ENCODE measurements at places on chromosomes 12 and 14.

- DNase-seq, result no peak
Observed at GRCh38 chr14:34324363-34324795, 137.7 kb downstream of the SPTSSA start.

- DNase-seq, result no peak
Observed at GRCh38 chr12:108738170-108738569, 6.9 kb upstream of the CORO1C start.

DNA sequence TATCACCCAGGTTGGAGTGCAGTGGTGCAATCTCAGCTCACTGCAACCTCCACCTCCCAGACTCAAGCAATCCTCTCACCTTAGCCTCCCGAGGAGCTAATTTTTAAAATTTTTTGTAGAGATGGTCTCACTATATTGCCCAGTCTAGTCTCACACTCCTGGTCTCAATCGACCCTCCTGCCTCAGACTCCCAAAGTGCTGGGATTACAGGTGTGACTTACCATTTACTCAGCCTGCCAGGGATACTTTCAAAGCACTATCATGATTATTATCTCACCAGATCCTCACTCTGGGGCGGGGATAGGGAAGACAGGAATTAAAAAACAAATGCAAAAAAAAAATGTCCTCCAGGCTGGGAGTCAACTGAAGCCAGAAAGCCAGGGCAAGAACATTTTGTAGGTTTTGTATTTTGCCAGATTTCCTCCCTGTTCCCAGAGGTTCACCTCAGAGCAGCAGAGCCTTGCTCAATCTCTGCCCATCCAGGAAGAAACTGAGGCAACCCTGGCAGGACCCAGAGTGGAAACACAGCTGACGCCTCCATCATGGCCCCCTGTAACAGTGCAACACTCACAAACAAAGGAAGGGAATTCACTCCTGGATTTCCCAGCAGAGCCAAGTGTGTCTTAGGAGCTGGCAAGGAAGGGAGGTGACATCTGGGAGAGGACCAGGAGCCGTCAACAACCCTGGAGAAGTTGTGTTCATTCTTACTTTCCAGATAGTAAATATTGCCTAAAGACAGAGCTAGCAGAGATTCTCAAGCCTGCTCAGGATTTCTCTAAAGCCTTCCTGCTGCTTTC, 73.9 kb downstream of the IRF2BPL start:
- no peak for DNase-seq

DNA sequence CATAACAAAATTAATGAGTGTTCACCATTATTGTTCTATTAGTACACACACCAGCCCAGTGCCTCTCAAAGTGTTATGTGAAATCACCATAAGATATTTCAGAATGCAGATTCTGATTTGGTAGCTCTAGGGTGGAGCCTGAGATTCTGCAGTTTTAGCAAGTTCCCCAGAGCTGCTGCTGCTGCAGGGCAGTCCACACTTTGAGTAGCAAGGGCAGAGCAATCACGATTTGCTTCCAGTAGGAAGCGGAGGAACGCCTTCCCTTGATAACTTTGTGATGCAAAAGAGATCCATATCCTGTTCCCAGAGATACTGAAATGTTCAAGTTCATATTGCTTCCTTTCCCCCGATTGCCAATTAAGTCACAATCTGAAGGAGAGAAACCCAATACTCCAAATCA, 57.9 kb downstream of the SLC17A8 start:
- no peak for DNase-seq

- DNase-seq, result no peak
Observed at GRCh38 chr12:79168687-79169086, 304.1 kb downstream of the SYT1 start.

- DNase-seq, result no peak
Observed at GRCh38 chr12:69998011-69998410, 173.0 kb downstream of the MYRFL start.

GRCh38 chr12:9331218-9331626, 123.0 kb upstream of the PZP start:
- peak; percentile 51 for DNase-seq

DNA sequence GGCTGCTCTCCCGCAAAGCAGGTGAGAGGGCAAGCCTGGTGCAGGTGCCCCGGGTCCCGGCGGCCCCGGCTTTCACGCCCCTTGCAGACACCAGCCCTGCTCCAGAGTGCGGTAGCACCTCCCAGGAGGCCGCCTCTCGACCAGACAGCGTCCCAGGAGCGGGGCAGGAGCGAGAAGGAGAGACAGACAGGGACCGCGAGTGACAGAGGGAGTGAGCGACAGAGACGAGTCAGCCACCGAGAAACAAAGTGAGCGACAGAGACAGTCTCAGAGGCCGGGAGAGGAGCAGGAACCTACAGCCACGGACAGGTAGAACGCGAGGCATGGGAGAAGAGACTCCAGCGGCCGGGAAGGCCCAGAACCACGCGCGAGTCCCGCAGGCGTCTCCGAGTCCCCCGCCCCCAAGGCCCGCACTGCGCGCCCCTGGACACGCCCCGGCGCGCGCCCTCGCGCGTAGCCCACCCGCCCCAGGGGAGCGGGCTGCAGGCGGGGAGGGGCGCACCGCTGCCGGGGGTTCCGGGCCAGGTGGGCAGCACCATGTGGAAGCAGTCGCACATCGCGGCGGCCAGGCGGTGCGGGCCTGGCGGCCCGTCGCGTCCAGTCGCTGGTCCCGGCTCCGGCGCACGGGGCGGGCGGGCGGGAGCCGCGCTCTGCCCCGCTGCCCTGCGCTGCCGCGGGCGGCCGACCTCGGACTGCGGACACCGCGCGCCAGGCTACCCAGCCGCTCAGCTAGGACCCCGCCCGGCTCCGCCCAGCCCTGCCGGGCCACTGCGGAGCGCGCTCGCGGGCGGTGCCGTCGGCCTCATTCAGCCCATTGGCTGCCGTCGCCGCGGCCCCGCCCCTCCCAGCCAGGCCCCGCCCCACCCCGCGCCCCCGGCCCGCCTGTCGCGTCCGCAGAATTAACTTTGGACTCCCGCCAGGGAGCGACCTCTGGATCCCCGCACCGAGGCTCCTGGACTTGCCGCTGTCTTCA, at the start of gene AHNAK2:
Gene AHNAK2, minus strand, starts transcription at position 694 of the 973 bp plus-strand sequence. Its CDS starts 137 bp downstream, at position 557.
- DNase-seq, result peak; percentile 48

DNA sequence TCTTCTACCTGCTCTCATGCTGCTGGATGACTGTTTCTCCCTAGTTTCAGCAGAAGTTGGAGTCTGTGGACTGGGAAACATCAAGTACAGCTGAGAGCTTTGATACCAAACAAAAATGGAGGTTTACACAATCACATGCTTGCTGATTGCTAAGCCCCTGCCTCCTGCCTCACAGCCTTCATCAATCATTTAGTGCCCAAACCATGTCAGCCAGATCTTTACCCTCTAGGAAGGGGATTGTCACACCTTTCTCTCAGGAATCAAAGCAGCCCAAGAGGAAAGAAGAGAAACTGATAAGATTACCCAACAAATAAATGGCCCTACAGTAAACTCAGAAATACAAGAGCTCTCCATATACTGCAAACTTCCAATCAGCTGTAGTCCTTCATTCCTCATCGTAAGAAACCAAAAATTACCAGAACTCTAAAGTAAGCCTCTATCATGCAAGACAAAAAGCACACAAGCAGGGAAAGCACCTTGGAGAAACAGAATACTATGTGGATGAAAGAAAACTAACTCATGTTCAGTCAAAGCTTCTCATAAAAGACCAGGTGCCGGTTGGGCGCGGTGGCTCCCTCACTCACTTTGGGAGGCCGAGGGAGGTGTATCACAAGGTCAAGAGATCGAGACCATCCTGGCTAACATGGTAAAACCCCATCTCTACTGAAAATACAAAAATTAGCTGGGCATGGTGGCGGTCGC, 63.6 kb upstream of the RESF1 start:
- DNase-seq, result no peak

DNA sequence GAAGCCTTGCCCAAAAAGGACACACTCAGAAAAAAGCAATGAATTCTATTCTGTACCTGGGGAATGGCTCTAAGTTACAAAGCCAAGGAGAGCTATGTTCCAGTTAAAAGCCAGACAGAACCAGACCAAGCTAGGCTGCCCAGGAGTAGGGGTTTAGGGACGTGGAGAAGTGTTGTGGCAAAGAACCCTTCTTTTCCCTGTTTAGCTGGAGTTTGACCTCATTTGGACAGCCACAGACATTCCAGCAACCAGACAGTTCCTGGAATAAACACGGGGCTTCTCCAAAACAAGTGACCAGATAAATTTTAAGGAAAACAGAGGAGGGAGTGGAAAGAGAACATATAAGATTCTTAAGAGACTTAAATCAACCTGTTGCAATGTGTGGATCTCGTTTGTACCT, 62.3 kb downstream of the GCH1 start:
- DNase-seq, result no peak

Measured in stimulated activated naive CD4-positive, alpha-beta T cell treated with Interleukin-2 at 50 U/mL for 16 hours (primary cell).